Activated CD8-positive, alpha-beta T cell treated with anti-CD3 and anti-CD28 coated beads, Interleukin-2, amount 10 ng/mL, durations not matched to agents 7 days and 5 days (primary cell): ENCODE measurements at places on chromosomes 12 and 14. TPM values are rescaled to one million over a fixed set of nuclear protein-coding genes. Genes with fewer than 3 reads are reported as not detected.

The LRRK2 gene
- not detected for total RNA-seq

The AICDA gene
- not detected for total RNA-seq

The AKAP5 gene
- total RNA-seq: 1.9 TPM

The GZMB gene
- 354 TPM for total RNA-seq

The ABCD2 gene
- total RNA-seq: 24.4 TPM

The GPR132 gene
- total RNA-seq: 40.4 TPM

The ACVRL1 gene
- total RNA-seq: not detected

GRCh38 chr12:55728186-55728938, 447 bp downstream of the CD63 start:
- peak; percentile 40 for DNase-seq

- DNase-seq: no peak
Measured at GRCh38 chr14:54975856-54976255, 51.0 kb downstream of the WDHD1 start.

- no peak for DNase-seq
Measured at GRCh38 chr12:122895320-122895703, 612 bp downstream of the VPS37B start.

DNA sequence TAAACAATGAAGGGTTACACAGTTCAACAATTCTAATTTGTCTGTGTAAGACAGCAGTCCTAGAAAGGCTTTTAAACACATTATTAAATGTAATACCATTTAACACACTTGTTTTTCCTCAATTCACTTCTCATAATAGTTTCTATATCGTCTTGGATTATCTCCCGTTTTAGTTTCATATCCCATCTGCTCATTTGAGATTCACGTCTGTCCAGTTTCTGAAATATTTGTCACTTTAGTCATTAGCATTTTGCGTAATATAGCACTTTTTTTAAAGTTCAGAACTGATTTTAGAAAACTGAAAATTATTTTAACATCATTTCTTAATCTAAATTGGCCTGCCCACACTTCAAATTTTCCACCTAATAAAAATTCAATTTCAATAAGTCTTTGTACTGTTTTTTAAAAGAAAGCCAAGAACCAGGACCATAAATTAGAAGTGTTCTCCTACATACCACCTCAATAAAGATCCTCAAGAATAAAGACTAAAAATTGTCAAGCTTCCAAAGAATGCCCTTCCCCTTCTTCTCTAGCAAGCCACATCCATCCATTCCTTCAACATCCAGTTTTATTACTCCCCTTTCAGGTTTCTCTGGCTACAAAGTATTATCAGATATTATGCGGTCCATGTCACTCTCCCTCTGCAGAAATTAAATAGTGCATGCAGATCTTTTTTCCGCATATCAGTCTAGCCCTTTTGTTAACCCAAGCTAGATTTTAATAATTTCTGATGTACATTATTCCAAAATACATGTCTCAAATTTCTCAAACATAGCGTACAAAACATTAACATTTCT, 11.9 kb downstream of the MED13L start:
- no peak for DNase-seq

DNA sequence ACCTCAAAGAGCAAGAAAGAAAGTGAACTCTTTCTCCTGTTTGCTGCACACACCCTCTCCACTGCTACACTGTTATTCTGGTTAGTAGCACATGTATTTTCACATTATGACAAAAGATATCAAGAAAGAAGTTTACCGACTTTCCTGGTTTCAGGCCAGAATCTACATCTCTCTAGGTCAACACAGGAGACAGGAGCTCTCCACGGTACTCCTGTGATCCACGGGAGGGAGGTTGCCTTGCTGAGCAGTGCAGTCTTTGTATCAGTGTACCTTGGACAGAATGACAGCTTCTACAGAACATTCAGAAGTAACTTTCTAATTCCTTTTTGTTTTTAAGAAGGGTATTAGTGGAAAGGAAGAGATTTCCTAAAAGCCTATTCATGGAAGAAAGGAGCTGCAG, 805.6 kb downstream of the NRXN3 start:
- DNase-seq: no peak

GRCh38 chr12:114721266-114721665, 37.3 kb upstream of the TBX3 start:
- DNase-seq: no peak

GRCh38 chr14:77909911-77910310, 110.0 kb downstream of the ADCK1 start:
- no peak for DNase-seq

GRCh38 chr12:9735601-9736000, 2.7 kb upstream of the CLECL1 start:
- DNase-seq: no peak

- DNase-seq: no peak
Measured at GRCh38 chr14:81305743-81306142, 85.0 kb upstream of the GTF2A1 start.

DNA sequence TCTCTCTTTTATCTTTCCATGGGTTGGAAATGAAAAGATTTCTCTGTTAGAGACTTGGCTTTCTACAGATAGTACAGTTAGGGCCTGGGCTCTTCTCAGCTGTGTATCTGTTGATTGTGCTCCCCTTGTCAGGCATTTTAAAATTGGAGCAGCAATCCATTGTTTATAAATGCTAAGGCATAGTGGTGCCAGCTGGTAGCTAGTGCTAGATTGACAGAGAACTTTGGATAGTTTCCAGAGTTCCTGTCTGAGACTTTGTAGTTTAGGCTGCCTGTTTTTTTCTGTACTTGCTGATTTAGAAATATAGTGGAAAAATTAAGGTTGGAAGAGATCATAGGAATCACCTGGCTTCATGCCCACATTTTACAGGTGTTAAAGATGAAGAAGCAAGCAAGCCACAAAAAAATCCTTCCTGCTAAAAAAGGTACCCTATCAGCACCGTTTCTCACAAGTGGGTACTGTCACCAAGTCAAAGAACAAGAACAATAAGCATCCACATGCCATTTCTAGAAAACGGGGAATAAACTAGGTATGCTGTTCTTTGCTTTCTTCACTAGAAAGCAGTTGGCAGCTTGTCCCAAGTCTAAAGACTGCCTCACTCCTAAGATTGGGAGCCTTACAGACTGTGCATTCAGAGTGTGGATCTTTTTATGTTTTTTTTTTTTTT, 6.2 kb downstream of the TTLL5 start:
- no peak for DNase-seq

DNA sequence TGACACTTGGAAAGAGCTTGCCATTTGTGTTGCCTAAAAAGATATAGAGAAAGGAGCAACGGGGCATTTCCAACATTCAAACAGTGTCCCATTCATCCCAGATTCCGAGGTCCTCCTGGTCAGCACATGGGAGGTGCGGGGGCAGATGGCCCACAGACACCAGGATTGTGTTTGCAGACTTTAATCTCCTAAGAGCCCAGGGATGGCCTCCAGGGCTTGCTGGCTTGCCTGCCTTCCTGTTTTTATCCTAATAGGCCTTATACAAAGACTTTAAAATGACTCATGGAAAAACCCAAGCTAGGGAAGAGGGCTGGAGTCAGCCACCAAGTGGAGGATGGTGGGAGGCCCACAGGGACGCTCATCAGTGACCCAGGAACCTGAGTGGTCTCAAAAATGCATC, 21.5 kb upstream of the FAM181A start:
- no peak for DNase-seq

DNA sequence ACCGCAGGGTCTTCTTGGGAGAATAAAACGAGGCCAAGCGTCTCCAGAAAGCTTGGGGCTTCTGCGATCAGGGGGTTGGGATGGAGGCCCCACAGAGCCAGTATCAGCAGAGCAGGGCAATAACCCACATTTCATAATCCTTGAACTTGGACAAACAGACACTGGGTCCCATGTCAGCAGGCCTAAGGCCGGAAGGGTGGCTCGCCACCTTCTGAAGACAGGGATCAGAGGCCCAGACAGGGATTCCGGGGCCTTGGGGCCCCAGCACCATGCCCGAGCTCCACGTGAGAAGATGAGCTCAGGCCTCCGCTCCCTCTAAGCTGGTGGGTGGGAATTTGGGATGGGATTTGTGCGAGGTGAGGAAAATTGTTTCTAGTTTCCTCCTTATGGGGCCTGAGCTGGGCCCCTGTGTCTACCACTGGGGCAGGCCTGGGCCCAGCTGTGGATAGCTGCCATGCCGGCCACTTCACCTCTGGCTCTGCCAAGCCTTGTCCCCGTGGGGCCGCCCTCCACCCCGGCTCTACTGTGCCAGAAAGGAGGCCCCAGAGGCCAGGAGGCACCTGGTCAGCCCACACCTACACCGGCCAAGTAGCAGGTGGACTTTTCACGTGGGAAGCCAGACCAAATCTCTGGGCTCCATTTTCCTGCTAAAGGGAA, 67.2 kb upstream of the DLK1 start:
- no peak for DNase-seq

- peak; percentile 59 for DNase-seq
Measured at GRCh38 chr14:34981743-34982420, 910 bp upstream of the SRP54 start.

DNA sequence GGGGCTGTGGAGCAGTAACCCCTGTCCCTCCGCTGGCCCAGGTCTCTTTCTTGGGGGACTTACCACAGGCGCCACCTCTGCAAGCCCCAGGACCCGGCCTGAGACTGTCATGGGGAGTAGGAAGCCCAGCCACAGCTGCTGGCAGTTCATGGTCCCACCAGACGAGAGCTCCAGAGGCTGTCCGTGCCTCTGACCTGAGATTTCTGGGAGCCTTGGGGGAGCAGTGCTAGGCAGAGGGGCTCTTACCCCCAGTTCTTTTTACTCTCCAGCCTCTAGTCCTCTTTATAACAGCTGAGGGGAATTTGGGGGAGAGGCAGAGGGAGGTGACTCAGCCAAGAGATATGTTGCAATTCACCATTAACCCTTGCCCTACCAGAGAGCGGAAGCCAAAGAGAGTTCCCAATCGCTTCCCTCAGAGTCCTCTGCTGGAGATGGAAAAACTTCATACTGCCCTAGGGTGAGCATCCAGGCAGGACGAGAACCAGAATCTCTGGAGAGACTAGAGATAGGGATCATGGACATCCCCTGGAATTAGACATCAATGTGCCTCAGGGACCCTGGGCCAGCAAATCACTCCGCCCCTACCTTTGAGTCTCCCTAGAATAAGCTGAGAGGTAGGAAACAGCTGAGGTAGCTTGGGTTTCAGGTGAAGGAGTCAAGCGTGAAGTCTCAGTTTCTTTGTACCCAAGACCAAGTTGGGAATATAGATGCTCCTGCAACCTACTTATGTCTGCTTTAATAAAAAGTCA, at the start of gene MMP19:
MMP19 (minus strand) TSS at position 256 of the 749 bp plus-strand sequence; CDS start at position 150, 106 bp downstream.
- DNase-seq: no peak

GRCh38 chr12:51647647-51648046, 56.6 kb downstream of the SCN8A start:
- no peak for DNase-seq

DNA sequence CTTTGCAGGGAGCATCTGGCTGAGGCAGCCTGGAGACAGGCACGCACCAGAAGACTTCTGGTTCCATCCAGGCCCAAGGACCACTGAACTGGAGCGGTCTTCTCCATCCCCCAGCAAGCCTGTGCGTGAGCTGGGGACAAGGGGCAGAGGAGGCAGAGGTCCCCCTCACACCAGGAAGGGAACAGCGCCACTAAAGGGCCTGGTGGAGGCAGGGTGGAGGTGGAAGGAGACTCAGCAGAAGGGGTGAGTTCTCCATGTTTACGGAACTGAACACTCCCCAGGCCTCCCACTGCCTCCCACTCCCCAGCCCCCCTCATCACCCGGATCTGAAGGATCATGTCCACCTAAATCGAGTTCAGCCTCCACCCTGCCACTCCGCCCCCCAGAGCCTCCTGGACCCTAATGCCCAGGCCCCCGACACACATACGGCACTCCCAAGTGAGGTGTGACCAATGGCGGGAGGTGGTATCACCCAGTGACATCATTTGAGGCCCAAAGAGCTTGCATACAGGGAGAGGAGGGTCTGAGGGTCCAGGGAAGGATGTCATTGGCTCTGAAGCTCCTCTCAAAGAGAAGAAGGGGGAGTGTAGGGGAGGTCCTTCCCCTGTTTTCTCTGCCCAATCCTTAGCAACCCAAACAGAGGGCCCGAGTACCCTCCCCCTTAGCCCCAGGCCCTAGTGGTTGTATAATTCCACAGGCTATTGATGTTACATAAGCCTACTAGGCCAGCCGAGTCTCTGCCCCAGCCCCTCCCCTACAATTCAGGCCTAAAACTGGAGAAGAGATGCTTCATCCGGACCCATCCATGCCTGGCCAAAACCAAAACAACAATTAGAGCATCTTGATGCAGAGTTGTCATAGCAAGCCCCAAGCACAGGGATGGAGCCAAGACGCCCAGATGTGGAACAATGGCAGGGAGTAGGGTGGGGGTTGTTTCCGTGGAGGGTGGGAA, 1.0 kb downstream of the FAIM2 start:
- no peak for DNase-seq

GRCh38 chr12:110223777-110224378, 57.2 kb upstream of the ATP2A2 start:
- no peak for DNase-seq

DNA sequence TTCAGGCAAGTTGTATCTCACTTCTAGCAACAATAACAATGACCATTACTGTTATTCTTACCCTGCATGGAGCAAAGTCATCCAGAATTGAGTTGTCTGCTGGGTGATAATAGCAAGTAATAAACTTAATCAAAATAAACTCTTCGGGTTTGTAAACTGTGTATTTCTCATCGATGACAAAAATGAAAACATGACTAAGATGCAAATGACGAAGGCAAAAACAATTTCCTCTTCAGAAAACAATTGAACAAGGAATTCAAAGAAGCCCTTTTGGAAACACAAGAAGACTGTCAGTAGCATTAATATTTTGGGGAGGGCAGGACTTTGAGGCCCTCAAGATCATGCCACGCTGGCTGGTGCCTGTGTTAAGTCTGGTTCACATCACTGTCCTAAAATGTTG, 232.0 kb downstream of the BTG1 start:
- no peak for DNase-seq

- no peak for DNase-seq
Measured at GRCh38 chr12:72982356-72982755, 710.2 kb downstream of the TRHDE start.

DNA sequence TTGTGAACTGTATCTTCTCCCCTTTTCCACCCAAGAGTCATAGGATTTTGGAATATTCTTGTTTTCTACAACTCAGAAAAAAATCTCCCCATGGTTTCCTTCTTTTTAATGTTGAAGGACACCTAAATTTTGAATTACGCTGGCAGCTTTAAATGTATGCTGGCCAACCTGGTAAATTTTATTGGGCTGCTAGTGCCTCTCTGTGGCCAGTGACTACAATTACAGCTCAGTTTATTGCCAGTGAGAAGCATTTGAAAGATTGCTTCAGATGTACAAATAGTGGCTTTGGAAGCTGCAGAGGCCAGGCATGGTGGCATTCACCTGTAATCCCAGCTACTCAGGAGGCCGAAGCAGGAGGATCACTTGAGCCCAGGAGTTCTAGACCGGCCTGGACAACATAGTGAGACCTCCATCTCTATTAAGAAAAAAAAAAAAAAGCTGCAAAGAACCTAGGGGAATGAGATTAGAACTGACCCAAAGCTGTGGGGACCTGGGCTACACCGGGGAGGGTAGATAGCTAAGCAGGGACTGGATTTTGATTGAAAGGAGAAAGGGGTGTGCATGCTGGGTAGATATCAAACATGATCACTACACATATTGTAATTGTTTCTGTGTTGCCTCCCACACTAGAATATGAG, 7.6 kb upstream of the RAB21 start:
- peak; percentile 60 for DNase-seq
